Stimulated activated CD4-positive, alpha-beta T cell treated with anti-CD3 and anti-CD28 coated beads, Interleukin-4, amount 100 ng/mL, for 24 hours (primary cell): ENCODE measurements at places on chromosomes 2 and 18.

GRCh38 chr2:181305301-181306123 lies 151.7 kb upstream of the ITGA4 start:
- peak; percentile 34 for DNase-seq

- no peak for DNase-seq
These were observed 141.9 kb upstream of the REV1 start for GRCh38 chr2:99631700-99632099.

DNA sequence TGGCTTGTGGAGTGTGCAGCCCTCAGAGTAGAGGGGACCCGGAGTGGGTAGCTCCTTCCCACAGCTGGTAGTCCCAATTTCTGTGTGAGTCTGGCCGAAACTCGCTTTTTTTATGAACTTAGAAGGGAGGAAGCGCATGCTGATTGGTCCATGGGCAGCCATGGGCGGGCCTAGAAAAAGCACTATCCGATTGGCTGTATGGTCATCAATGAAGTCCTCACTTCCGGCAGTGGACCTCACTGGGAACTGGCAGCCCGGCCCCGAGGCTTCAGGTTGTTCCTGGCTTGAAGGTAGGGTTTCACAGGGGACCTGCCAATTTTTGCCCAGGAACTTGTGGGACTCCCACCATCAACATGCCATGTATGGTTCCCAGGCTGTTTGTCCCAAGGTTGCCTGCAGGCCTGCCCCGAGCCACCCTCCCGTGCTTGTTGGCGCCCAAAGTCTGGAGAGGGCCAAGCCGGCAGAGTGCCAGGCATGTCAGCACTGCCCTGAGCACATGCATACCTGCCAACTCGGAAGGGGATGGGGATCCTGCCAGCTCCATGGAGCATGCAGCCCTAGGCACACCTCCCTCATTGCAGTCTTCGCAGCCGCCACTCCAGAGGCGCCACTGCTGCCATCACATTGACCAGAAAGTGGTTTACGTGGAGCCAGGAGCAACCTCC lies 98.5 kb downstream of the ATP9B start:
- no peak for DNase-seq

DNA sequence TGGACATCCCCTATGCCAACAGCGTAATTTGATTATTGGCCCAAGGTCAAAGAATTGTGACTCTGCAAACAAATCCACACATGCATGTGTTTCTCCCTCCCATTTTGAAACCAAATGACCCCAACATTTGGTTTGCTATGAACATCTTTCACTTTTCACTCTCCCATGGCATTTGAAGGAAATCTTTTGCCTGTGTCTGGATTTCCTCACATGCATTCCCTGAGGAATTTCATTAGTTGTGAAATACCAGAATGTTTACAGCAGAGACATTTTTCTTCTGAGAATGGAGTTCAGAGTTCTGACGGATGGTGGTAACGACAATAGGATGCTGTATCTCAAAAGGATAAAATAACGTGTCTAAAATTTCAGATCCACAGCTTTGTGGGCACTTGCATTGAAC lies 60.3 kb upstream of the LMAN1 start:
- no peak for DNase-seq

DNA sequence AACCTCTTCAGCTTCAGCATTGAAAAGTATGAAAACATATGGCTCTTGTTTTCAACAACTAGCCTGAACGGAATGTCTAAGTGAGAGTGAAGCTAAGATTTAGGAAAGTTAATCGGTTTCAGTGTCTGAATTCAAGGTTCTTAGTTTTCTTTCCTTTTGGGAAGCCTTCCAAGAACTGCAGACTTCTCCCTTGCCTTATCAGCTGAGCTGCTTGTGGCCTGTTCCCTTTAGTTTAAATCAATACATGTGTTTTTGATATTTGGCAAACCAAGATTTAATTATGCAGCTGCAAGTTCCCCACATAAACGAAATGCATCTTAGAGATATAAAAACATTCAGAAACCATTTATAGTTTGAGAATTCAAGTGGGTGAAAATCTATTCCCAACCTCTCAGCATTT lies 274.3 kb upstream of the NRP2 start:
- no peak for DNase-seq
